ENCODE measurements at places on chromosomes 2 and 18.
A peak's percentile ranks its signal among the peaks of the same experiment; 100 is the strongest.

DNA sequence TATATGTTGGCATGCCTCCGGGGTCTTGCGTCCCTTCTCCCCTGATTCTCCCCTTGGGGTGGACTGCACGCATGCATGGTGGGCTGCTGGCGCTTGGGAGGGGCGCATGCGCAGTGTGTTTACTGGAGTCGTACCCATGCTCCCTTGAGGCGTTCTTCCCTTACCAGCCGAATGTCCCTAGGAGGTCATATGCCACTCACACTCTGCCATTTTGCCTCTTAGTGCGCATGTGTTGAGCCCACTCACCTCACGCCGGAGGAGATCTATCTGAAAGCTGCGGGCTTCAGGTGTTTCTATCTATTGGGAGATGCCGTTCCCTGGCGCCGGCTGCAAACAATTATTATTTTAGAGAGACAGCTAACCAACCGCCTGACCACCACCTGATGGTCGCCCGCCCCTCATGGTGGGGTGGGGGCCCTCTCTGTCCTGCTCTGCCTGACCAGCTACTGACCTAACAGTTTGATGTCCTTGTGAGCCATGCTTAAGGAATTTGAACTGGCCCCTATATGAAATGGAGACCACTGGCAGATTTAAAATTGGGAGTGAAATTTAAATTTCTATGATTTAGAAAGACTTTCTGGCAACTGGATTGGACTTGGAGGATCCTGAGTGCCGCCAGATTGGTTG, 179.6 kb downstream of the RNF144A start:
- DNase-seq = no peak

DNA sequence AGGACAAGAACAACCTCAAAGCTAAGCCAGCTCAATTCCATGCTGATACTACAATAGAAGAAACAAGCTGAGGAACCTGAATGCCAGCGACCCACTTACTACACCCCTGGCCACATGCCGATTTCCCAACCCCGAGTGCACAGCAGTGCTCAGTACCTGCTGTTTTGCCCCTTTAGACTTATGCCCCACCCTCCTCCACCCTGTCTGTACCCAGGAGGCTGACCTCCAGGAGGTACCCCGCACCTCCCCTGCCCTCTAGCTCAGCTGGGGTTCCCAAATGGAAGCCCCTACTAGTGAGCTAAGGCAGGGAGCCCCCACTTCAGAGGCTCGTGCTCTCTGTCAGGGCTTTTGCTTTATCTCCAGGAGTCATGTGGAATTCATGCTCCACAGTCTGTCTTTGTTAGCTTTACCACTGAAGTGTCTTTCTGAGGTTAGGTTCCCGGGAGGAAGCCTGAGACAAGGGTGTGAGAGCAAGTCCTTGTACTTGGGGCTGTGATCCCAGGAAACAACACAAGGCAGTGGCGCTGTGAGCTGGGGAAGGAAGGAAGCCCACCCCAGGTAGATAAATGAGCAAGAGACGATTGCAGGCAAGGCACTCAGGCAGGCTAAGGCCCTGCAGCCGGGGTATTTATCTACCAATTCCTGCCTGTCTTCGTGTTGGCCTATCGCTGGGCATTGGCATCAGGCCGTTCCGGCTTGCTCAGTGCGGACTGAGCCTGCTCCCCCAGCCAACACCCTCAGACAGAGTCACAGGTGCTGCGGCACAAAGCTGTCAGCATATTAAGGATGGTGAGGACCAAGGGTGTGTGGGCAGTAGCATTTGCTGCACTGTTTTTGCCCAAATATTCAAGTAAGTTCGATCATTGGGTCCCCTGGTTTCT, 220.5 kb downstream of the CYP26B1 start:
- no peak for DNase-seq

DNA sequence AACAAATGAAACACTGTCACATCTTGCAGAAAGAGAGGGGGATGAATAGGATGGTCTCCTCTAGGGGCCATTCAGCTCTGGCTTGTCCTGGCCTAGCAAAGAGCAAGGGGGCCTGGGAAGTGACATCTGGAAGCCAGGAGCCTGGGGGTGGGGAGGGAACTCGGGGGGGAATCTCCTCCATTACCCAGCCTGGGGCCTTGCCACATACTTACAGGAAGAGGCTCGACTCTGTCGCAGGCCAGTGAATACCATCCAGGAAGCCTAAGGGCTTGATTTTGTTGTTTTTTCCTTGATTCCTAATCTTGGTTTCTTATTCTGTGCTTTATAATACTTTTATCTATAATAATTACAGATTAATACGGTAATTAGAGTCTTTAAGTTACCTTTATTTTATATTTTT, 797.5 kb upstream of the ID2 start:
- DNase-seq = no peak

DNA sequence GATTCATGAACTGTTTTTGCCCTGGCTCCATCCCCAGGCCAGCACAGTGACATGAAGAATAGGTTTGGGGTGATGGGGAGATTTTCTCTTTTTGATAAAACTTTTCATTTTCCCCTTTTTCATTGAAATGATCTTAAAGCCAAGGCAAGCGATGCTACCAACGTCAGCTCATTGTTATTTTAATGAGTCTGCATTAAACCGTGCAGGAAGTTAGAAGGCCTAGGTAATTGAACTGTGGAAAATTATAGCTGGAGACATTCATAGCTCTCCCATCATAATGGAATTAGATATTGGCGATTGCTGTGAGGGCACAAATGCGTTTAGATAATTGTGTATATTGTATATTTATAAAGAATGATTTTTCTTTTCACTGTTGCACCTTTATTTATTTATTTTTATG, 33.2 kb downstream of the SMARCAL1 start:
- peak; percentile 77 for DNase-seq

DNA sequence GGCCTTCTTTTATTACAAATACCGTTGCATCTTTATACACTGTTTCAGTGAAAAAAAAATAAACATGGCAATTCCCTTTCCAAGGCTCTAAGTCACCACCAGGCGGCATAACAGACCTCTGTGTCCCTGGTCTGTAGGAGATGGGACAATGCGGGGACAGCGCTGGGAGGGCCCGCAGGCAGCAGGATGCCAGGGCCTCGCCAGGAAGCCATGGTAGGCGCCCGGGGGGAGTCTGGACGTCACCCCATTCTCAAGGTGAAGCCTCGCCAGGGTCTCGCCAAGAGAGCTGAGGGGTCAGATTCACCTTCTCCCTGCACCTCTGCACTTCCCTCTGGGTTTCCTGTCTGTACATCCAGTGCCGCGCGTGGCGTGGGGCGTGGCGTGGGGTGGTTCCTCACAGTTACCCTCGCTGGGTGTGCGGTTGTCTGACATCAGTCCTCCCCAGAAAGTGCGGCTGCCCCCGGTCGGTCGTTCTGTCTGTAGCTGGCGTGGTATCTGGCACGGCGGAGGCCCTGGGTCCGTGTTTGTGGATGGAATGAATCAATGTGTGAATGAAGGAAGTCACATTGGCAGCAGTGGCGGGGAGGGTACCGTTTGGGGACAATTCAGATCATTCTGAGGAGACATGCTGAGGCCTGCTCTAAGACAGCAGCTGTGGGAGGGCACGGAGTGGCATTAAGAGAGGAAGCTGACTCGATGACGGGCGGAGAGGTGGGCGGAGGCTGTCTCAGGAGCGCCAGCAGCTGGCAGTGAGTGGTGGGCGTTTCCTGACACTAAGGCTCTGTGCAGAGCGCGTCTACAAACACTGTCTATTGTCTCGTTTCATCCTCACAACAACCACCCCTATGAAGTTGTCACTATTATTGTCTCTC, 46.0 kb downstream of the LRRFIP1 start:
- peak; percentile 77 for DNase-seq

DNA sequence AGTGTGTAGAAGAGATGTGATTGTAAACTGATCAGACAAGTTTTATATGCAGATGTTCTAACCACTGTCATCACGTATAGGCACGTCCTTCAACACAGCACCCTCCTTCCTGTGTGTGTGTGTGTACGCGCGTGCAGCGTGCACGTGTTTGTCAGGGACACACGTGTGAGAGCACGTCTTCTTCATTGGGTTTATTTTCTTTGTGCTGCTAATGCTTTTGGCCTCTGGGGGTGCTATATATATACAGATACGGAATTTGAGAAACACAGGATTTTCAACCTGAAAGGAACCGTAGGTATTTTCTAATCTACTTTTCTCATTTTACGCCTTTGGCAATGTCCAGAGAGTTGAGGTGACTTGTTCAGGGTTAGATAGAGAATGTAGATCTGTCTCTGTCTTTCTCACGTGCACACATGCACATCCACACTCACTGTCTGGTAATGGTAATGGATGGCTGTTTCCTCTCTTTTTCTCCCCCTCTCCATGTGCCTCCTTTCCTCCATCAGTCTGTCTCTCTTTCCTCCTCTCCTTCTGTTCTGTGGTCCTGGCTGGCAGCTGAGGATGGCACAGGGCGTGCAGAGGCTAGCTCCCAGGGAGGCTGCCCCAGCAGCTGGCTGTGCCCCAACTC, 13.4 kb upstream of the CELF4 start:
- no peak for DNase-seq

Data from NCI-H2227 treated with DMSO at 0.1 percent for 48 hours (cell line).